H7 (cell line): ENCODE measurements at places on chromosomes 7 and 10. TPM values are rescaled to one million over a fixed set of nuclear protein-coding genes. Genes with fewer than 3 reads are reported as not detected.

Gene ST8SIA6
- 1.8 and 2.9 TPM in 2 replicates for total RNA-seq

Gene CHN2
- 3.1 and 4.2 TPM in 2 replicates for total RNA-seq

Gene ADGRA1
- total RNA-seq, result 0.37 and 0.62 TPM in 2 replicates

Gene NRCAM
- total RNA-seq, result 0.38 and 1.8 TPM in 2 replicates

Gene TMEM130
- 0.24 and 0.37 TPM in 2 replicates for total RNA-seq

Gene ANKRD61
- total RNA-seq, result 0.18 and 0.31 TPM in 2 replicates

- no peak for DNase-seq
Observed at GRCh38 chr7:4009211-4010060, 672.7 kb upstream of the FOXK1 start.

DNA sequence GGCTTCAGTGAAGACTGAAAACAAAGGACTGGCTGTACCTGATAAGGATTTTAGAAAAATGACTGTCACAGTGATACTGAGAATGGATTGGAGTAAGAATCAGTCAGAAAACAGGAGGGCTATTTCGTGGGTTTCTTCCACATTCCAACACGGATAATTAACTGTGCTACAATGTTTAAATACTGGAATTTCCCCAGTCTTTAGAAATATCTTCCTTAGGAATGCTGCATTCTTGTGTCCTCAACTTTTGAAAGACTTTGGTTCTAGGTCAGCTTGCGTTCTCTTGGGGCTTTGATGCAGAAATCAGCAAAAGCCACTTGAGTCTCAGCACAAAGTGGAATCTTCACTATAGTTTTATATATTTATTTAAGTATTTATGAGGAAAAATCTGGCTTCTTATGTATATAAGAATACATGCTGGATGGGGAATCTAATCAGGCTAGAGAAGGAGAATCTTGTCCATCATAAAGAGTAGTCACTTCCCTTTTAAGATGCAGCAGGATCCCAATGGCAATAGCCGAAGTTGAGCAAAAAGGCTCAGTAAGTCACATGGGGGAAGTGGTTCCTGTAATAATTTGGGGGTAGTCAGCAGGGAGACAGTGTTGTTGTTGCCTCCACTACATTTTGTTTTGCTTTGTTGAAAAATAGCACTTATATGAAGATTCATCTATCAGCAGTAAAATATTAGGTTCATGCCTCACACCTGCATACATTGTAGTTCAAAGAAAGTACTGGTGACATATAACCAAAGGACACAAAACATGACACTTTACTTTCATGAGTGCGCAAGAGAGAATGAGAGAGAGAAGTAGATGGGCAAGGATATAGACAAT, 86.0 kb downstream of the CH25H start:
- no peak for DNase-seq

GRCh38 chr10:72694476-72695369, 2.8 kb downstream of the MCU start:
- DNase-seq, result no peak

DNA sequence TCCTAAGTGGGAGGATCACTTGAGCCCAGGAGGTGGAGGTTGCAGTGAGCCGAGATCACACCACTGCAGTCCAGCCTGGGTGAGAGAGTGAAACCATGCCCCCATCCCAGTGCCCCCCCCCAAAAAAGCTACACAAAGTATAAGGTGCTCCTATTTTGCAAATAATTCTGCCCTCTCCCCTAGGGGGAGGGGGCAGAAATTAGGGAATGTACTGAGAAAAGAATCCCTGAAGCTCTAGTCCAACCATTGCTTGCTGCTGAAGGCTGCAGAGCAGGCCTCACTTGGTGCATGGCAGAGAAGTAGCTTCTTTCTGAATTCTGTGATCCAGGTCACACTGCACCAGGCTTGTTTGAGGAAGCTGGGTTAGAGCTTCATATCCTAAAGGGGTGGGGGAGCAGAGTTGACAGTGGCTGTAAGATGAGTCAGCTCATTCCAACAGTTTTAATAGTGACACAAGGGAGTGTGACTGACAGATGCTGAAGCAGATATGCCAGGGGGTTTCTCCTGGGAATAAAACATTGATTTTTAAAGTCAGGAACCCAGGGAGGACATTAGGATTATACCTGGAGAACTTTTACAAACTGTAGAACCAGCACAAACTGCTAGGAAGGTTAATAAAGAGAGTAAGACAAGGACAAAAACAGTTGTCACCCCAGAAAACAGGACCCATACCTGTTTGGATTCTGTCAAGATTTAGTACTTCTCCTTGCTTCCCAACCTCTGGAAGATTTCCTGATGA, 32.8 kb upstream of the STRIP2 start:
- no peak for DNase-seq

DNA sequence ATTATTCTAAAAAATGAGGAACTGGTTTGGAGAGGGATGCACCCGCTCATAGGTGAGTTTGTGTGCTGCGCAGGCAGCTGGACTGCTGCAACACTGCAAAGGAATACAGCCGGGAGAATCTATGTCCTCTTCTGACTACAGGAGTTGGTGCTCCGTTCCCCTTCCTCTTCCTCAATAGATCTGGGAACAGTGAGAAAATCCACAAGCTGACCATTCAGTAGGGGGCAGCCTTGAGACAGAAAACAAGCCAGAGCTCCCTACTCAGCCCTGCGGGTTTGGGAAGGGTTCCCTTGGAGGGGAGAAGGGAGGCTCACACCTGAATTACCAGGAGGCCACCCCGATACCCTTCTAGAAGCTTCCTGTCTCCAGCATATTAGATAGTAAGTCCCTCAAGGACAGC, 87.3 kb upstream of the FOXI2 start:
- DNase-seq, result peak; percentile 49

DNA sequence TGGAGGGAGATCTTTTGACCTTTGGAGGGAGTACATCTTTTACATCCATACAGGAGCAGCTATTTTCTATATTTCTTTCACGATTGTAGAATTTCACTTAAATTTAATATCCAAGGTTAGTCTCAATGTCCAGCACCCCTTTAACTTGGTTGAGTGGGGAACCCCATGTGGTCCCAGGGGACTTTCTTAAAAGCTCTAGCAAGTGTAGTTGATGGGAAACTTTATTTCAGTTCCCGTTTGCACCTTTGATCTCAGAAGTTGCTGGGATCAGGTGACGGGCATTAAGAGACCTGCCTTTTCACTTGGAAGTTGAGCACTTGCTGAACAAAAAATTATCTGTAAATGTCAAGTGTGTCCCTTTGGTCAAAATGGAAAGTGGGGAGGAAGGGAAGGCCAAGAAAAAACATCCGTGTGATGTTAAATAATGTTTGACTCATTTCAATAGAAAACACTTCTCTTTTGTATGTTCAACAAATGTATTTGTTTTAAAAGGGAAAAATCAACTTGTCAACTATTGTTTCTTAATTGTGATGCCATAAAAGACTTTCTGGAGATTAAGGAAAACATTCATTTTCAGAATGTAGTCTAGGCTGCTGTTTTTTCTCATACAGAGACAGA, 370.1 kb upstream of the GALNT17 start:
- DNase-seq, result no peak

DNA sequence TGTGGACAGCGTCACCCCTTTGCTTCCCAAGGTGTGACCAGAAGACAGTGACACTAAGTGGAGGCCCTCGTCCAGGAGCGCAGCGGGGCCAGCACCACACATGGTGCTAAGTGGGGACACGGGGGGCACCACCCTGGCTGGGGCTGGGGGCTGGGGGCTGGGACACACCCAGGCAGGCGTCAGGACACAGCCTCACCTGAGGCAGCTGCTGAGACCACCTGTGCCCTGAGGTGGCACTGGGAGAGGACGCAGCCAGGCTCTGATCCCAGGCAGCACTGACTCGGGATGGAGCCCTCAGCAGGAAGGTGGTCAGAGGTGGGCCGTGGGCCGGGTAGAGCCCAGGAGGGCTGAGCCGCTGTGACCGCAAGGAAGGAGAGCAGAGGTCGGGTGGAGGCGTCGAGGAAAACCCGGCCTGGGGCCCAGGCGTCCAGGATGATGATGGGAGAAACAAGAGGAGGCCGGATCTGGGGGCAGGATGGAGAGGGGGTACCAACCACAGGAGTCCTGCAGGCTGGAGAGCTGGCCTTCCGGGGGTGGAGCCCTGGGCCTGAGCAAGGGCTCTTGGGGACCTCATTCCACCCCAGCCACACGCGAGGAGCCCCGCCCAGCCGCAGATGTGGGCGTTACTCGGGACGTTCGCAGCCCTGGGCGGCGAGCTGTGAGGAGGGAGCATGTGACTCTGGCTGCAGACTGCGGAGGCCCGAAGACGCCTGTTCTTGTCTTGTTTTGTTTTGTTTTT, 22.5 kb downstream of the LRRC27 start:
- DNase-seq, result peak; percentile 70

DNA sequence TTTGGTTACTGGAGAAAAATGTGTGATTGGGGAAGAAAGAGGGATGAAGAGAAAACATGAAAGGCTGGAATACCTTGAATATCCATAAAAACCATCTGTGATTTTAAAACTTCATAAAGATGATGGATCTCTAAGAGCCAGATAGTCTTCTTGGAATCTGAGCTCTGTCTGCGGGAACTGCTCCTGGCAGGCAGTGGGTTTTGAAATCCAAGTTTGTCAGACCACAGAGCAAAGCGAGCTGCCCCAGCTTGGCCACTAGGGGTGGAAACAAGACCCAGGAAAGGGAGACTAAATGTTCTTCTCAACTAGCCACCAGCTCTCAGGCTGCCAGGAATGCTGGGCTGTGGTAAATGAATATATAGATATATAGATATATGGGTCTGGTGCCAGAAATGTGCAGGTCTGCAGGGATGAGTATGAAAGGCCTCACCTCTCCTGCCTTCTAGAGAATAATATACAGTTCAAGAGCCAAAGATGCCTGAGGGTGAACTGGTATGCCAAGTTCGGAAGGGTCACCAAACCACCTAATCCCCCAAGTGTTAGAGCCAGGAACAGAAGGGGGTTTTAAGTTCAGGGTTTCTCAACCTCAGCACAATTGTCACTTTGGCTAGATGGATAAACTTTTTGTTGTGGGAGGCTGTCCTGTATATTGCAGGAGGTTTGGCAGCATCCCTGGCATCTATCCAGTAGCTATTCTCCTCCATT, 208.8 kb downstream of the KCNMA1 start:
- peak; percentile 57 for DNase-seq
